ENCODE measurements at places on chromosomes 3 and 15.

DNA sequence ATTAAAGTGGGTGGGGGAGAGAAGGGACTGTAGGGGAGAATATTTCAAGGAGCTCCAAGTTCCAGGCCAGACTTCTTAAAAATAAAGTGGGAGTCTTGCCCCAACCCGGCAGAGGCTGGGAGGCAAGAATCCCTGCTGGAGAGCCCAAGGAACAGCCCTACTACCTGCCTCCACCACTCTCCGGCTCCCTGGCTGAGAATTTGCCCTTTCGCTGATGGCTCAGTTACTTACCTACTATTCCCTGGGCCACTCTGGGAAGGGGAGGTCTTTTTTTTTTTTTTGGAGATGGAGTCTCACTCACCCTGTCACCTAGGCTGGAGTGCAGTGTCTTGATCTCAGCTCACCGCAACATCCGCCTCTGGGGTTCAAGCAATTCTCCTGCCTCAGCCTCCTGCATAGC, 15.5 kb downstream of the MYL3 start:
- no peak for DNase-seq

- no peak for DNase-seq
These were observed 18.1 kb downstream of the PLXNB1 start for GRCh38 chr3:48411606-48412374.

GRCh38 chr3:122377975-122378374, 5.1 kb downstream of the MIX23 start:
- no peak for DNase-seq

DNA sequence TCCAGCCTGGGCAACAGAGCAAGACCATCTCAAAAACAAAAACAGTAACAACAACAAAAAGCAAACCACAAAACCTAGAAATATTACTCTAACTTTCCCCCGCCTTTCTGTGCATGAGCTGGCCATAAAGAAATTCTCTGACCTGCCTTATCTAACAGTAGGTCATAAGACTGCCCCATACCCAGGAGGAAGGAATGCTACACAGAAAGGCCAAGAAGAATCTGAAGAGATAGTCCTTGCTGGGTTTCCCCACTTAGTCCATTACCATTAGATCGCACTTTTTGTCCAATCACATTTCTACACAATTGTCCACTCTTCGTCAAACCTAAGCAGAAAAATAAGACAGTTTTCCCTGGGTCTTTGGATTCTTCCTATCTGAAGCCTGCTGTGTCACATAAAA, 23.5 kb downstream of the CIAO2A start:
- DNase-seq, result no peak

- DNase-seq, result no peak
These were observed 9.7 kb downstream of the CCK start for GRCh38 chr3:42256135-42256819.

DNA sequence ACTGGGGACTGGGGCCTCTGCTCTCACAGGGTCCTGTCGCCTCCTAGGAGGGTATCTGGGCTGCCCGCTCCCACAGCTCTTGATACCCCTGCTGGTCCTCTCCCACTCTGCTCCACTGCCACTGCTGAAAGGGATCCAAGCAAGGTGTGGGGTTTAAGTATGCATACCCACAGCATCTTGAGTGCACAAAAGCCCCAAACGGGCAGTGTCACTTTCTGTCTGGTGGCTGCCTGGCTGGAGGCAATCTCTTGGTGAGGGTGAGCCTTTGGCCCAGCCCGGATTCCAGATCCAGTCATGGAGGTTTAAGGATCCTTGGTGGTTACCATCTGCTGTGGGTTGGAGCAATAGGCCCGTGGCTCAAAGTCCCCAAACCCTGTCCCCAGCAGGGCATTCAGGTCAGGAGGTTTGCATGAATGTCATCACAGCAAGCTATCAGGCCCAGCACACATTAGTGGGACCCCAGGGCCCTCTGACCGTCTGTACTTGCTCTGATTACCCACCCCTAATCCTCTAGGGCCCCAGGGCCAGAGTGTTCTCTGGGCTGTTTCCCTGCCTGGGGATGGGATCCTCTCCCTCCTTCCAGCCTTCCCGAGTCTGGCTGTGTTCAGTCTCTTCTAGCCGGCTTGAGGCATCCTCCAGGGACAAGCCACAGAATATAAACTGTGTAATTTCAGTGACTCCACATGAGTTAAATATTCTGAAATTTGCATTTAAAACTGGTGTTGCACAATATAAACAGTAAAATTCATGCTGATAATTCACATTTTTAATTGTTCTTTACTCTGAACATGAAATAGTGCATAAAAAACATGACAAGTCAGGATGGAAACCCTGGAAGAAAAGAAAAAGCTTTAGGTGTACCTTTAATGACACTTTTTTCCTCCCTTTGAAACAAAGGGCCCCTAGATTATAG, 4.9 kb upstream of the TJP1 start:
- no peak for DNase-seq

- DNase-seq, result no peak
These were observed 598.4 kb upstream of the ZNF717 start for GRCh38 chr3:76383781-76384180.

DNA sequence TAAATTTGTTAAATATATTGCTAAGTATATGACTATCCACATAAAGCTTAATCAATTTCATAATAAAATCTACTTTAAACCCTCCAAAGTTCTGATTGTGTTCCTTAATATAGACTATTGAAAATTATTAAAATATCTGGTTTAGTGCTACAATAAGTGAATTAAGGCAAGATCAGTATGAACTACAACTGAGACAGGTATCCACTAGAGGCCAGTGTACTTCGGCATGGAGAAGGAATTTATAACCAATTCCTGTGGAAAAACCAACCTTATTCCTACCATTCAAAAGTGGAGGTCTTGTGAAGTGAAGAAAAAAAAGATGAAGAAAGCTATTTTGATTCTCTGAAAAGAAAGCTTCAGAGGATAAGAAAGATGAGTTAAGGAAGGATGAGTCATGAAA, 237.7 kb downstream of the SUCLG2 start:
- DNase-seq, result no peak

DNA sequence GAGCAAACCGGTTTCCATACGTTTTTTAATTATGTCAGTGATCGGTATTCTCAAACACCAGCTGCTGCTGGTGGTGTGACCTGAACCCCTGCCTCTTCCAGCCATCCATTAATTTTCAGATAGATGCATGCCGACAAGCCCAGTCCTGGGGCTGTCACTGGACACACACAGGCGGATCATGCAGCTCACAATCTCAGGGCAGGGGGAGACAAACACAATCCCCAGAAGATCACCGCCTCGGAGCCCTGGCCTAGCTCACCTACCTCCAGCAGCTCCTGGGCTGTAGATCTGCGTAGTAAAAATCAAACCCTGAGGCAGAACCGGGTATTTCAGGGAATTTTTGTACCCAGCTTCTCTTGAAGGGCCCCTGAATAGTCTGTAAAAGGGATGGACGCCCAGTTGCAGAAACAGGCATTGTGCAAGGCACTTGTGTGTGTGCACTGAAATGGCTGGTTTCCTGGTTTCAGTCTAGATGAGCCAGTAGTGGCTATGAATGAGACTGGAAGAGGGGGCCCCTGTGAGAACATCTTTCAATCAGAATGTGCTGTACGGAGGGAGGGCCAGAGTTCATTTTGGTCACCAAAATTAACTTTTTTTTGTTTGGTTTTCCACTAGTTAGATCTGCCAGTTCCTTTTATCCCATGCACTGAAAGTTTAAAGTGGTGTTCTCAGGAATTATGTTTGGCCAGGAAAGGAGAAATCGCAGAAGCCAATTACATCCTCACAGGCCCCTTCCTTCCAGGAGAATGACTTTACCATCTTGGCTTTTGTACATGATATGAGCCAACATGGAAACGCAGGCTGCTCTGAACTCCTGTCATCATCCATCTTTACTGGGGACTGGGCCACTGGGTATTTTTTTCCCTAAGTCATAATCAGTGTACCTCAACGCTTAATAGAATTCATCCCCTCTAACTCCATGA, 55.0 kb upstream of the RPL32 start:
- DNase-seq, result no peak

DNA sequence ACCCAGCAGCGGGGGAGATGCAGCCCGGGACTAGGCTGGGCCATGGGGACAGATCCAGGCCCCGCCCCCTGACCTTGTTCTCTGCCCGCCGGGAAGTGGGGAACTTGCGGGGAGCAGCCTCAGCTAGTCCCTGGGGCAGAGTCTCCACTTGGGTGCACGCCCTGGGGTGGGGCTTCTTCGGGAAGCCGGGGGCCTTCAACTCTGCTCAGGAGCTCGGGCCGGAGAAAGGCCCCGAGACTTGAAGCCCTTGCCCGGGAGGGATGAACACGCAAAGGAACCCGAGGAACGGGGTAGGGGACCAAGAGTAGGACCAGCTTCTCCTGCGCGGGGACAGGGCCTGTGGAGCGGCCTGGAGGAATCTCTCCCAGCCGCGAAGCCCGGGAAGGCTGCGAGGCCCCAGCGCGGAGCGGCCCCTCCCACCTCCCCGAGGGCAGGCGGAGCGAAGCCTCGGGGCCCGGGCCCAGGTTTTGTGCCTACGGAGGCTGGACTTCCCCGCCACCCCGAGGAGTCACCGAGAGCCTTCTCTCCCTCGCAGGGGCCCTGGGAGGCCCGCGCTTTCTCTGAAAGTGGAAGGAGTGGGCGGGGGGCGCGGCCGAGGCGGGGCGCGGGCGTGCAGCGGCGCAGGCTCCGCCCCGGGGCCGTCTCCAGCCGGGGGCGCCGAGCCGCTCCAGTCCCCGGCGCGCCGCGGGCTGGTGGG, at the start of gene ITPKA:
Gene ITPKA (plus strand): TSS at position 670 of the 697 bp plus-strand sequence. CDS start 54 bp downstream, outside the sequence.
- DNase-seq, result peak; percentile 21

DNA sequence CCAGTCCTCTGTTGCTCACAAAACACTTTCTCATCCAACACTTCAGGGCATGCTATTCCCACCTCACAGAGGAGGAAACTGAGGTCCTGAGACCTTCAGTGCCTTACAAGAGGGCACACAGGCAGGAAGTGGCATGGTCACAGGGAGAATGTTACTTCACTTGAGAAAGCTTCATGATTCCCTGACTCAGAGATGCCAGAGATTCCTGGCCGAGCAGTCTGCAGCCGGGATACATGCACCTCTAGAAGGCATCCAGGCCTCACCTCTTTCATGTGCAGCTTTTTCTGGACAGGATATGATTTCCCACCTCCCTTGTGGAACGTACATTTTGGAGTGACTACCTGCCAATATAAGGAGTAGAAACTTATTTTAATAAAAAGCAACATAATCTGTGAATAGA, 2.8 kb upstream of the SST start:
- no peak for DNase-seq

DNA sequence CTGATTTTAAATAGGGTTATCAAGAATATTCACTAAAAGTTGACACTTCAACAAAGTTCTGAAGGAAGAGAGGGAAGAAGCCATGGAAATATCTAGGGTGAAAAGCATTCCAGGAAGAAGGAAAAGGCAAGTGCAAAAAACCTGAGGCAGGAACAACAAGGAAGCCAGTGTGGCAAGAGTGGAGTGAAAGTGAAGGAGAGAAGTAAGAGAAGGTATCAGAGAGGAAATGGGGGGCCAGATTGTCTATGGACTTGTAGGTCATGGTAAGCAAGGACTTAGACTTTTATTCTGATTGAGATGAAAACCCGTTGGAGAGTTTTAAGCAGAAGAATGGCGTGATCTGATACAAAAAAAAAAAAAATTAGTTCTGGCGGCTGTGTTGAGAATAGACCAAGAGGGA, 18.5 kb upstream of the ZNF609 start:
- no peak for DNase-seq

- no peak for DNase-seq
These were observed 18.3 kb upstream of the MRPS22 start for GRCh38 chr3:139325551-139325950.

- DNase-seq, result no peak
These were observed 14.2 kb upstream of the HOMER2 start for GRCh38 chr15:82966671-82967071.

GRCh38 chr3:3200632-3201212, 21.2 kb upstream of the CRBN start:
- DNase-seq, result no peak

DNA sequence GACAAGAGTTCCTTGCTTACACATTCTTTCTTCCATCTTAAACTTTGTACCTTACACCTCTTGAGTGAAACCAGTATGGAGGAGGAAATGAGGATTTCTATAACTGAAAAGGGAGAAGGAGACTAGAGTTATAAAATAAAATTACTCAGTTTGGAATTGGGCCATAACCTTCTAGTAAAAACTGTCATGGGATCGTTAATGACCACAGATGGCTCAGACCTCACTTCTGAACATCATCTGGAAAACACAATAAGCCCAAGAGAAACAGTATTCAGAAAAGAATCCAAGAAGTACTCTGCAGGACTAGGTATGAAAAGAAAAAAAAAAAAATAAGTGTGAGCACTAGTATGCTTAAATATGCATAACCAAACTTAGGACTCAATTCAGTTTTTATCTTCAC, 12.1 kb downstream of the GAP43 start:
- DNase-seq, result no peak

GRCh38 chr3:55894605-55895004, 407.5 kb upstream of the WNT5A start:
- DNase-seq, result no peak

GRCh38 chr3:49469037-49469935, 781 bp upstream of the DAG1 start:
- DNase-seq, result peak; percentile 31

GRCh38 chr3:189148081-189148507, 23.7 kb upstream of the TPRG1 start:
- peak; percentile 8 for DNase-seq

DNA sequence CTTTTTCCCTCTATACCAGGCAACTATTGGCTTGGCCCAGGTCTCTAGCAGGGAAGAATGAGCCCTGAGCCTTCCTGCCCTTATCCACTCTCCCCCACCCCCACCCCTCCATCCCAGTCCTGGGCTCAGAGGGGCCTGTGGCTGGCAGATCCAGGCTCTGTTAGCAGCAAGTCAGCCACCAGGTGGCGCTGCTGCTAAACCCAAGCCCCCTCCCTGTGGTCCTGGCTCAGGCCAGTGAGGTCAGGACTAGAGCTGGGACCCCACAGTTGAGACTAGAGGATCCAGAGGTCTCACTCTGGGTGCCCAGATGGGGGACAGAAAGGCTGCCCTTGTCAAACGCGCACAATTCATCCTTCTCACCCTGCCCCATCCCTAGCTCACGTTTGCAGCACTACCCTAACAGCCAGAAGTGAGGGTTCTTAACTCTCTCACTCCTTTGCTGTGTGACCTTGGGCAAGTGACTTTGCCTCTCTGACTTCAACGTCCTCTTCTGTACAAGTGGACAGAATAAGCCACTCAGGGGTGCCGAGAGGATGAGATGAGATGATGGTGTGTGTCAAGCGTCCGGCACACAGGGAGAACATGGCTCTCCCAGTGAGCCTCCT, 46.8 kb upstream of the SLC6A1 start:
- peak; percentile 13 for DNase-seq

- no peak for DNase-seq
These were observed 7.2 kb upstream of the P2RY12 start for GRCh38 chr3:151391720-151392119.

DNA sequence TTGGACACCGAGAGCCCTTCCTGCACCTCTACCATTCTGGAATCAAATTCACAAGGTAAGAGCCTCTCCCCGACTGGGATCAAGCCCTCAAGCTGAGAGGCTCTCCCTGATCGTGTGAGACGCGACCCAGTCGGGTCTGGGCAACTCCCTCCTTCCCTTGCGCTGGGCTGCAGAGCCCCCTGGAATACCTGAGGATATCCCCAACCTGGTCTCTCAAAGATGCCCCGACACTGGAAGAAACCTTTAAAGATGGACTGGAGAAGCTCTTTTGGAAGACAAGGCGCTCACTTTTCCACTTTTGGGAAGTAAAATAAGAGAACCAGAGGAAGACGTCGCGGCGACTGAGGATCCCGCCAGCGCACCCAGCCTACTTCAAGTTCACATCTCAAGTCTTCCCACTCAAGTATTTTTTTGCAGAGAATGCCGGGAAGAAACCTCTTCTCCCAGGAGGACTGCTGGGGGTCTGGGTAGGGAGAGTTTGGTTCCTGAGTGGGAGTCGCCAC, 33.8 kb downstream of the ZIC4 start:
- no peak for DNase-seq
